ENCODE measurements at places on chromosomes 3 and 15.

GRCh38 chr3:81436182-81436581 lies 325.3 kb downstream of the GBE1 start:
- no peak for DNase-seq

DNA sequence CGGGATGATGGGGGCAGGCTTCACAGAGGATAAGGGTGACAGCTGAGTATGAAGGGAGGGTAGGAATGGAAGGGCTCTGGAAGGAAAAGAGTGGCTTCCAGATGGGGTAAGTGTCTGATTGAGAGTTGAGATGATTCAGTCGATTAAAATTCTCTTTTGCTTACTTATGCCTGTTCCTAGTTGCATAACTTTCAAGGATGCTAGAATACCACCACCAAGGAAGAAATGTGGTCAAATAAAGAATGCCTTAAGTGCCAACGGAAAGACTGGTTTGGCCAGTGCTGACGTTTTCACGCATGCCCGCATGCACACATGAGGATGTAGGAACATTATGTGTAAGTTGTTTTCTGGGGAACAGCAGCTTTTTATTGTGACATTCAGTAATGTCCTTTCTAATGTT lies 263.4 kb upstream of the WNT5A start:
- DNase-seq, result peak; percentile 20

GRCh38 chr3:15498431-15499214 lies 22.9 kb downstream of the COLQ start:
- peak; percentile 49 for DNase-seq

- DNase-seq, result peak; percentile 29
Measured at GRCh38 chr3:140911822-140912221, 29.8 kb upstream of the SLC25A36 start.

GRCh38 chr15:70578196-70578595 lies 185.2 kb downstream of the UACA start:
- DNase-seq, result no peak

- DNase-seq, result no peak
Measured at GRCh38 chr3:39468108-39468436, 592 bp downstream of the MOBP start.

- DNase-seq, result no peak
Measured at GRCh38 chr3:27431116-27431515, 53.1 kb downstream of the SLC4A7 start.

DNA sequence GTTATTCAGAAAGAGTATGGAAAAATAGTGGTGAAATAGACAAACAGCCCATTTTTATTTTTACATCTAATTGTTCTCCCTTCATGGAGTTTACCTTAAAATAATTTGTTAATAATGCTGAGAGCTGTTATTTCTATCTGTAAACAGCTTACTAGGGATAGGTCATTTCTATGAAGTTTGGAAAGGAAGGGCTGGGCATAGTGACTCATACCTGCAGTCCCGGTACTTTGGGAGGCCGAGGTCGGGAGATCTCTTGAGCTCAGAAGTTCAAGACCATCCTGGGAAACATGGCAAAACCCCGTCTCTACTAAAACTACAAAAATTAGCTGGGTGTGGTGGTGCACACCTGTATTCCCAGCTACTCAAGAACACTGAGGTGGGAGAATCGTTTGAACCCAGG lies 624.3 kb upstream of the LMCD1 start:
- DNase-seq, result no peak

DNA sequence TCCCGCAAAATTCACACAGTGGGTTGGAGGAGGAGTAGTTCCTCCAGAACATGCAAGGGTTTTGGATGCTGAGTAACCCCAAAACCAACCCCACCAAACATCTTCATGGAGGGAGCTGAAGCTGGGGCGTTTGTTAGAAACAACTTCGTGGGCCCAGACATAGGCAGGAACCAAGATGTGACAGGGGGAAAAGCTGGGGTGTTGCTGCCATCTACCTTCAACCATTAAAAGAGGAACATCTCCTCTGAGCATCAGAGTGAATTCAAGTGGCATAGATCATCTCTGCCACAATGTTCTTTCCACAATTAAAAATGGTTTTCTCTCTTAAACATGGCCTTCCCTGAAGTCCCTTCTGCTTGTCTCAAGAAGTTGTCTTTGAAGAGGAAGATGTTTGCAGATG lies 20.5 kb downstream of the SIDT1 start:
- DNase-seq, result no peak

- DNase-seq, result no peak
Measured at GRCh38 chr3:133408961-133409360, 9.1 kb downstream of the BFSP2 start.
